ENCODE measurements at places on chromosomes 2 and 18.

DNA sequence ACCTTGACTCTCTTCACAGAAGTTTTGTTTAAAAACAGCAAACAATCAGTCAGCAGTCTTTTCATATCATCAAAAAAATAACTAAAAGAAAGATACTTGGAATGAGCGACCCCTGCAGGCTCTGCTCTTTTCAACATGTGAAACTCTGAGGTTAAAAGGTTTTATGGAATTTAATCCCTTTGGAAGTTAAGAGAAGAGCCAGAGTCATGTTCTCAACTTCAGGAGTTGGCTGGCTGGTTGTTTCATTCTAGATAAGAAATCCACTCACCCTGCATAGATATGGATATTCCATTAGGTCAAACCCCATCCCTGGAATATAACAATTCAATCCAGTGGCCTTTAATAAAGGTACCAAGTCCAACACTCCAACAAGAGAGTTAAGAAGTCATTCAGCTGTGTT lies 115.6 kb upstream of the RMDN2 start:
- DNase-seq: no peak

- DNase-seq: no peak
Observed at GRCh38 chr2:57864926-57865325, 181.7 kb upstream of the VRK2 start.

- DNase-seq: no peak
Observed at GRCh38 chr18:77658751-77659448, 409.3 kb downstream of the GALR1 start.

DNA sequence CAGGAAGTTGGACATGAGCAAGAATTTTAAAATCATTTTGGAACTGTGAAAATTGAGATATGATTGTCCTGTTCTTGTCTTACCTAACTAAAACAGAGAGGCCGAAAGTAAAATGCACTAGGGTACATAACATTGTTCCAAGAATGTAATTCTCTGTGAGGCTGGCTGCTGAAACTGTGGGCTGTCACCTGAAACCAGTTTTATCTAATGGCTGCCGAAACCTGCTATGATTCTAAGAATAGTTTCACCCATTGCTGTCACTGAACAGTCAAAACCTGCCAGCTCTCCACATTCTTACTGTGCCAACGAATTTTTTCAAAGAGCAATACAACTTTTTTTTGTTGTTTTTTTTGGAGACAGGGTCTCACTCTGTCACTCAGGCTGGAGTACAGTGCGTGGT lies 119.3 kb upstream of the ZSWIM2 start:
- no peak for DNase-seq

- no peak for DNase-seq
Observed at GRCh38 chr2:12965540-12966269, 249.0 kb downstream of the TRIB2 start.

GRCh38 chr2:85091838-85092237 lies 41.4 kb upstream of the TCF7L1 start:
- no peak for DNase-seq

- no peak for DNase-seq
Observed at GRCh38 chr2:203852760-203853159, 14.8 kb upstream of the CTLA4 start.

- DNase-seq: no peak
Observed at GRCh38 chr2:58569475-58570185, 328.5 kb upstream of the FANCL start.

GRCh38 chr2:173872714-173873113 lies 92.5 kb downstream of the SP3 start:
- DNase-seq: no peak

Measured in stimulated activated CD8-positive, alpha-beta memory T cell treated with anti-CD3 and anti-CD28 coated beads, Interleukin-4, amount 100 ng/mL, for 1 hour (primary cell).